ENCODE measurements at places on chromosomes 6 and 20. TPM values are rescaled to one million over a fixed set of nuclear protein-coding genes. Genes with fewer than 3 reads are reported as not detected.

Gene HSPA1A
- 274 TPM for total RNA-seq

Gene PBOV1
- total RNA-seq = not detected

Gene SLC17A9
- total RNA-seq = 22.2 TPM

Gene IYD
- 25.3 TPM for total RNA-seq

Gene CYP21A2
- 0.94 TPM for total RNA-seq

Gene NELFE
- total RNA-seq = 44.9 TPM

Gene SMLR1
- not detected for total RNA-seq

Gene KHDRBS2
- 0.82 TPM for total RNA-seq

Gene ERVFRD-1
- total RNA-seq = 0.19 TPM

Gene DPPA5
- not detected for total RNA-seq

DNA sequence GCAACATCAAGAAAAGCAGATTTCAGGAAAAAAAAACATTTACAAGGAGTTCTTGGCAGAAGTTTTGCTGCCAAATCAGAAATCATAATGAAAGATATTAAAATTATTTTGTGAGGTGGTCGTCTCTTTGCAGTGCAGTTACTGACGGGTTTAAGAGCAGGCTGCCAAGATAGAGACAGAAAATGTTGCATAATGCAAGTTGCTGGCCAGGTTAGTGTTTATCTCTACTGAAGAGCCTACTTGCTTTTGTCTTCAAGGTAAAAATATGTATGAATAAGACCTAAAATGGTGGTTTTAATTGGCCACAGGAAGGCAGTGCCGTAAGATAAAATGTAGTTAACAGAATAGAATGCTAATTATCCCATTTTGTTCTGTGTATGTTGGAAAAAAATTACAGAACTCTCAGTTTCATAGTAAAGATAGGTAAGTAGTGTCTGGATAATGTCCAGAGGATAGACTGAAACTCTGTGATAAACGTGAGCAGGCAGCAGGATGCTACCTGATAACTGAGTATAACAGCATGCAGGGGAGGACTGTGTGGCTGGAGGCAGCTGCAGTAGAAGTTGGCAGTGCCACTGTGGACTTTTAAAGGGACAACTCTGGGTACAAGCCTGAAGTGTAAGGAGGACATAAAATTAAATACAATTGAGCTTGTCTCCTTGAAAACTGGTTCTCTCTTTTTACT lies 13.9 kb downstream of the FOXO3 start:
- no peak for DNase-seq

- no peak for DNase-seq
These were observed 19.7 kb upstream of the NTSR1 start for GRCh38 chr20:62688855-62689460.

GRCh38 chr6:30719356-30719755 lies 796 bp upstream of the TUBB start:
- DNase-seq = peak; percentile 22

DNA sequence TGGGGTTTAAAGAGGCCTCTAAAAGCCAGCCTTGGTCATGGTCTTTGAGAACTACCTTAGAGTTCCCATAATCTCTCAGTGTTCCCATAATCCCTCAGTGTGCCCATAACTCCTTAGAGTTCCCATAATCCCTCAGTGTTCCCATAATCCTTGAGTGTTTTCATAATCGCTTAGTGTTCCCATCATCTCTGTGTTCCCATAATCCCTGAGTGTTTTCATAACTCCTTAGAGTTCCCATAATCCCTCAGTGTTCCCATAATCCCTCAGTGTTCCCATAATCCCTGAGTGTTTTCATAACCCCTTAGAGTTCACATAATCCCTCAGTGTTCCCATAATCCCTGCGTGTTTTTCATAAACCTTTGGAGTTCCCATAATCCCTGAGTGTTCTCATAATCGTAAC lies 199.2 kb downstream of the QKI start:
- no peak for DNase-seq

GRCh38 chr6:10278746-10279145 lies 136.1 kb downstream of the TFAP2A start:
- DNase-seq = no peak

DNA sequence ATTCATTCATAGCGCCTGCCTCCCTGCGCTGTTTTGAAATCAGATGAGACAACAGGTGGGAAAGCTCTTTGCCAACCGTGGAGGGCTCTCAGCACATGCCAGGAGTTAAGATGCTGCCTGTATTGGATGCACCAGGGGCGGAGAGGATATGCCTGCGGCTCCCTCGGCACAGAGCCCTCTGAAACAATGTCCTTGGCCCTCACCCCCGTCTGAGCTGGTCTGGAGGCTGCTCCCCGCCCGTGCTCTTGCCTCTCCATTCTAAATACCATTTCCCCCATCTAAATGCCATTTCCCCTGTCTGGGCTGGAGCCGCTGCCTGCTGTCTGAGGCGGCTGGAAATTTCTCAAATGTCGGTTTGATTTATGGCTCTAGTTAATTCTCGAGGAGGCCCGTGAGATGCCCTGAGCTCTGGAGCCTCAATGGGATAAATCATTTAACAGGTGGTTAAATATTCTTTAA lies 50.8 kb upstream of the MLN start:
- DNase-seq = no peak

DNA sequence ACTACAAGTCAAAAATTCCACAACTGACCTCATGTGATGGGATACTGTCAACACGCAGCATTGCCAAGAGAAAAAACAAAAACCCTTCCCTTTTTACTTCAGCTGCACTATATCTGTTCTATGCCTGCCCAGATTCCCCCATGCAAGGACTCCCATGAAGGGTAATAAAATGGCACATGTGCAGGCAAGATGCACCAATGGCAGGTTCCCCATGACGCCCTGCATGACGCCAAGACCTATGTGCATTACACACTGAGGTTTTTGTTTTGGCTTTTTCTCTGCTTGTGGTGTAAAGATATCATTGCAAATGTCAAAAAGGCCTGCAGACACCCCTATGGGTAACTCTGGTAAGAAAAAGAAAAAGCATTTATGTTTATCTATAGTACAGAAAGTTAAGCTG lies 403.4 kb downstream of the HDGFL1 start:
- DNase-seq = no peak

DNA sequence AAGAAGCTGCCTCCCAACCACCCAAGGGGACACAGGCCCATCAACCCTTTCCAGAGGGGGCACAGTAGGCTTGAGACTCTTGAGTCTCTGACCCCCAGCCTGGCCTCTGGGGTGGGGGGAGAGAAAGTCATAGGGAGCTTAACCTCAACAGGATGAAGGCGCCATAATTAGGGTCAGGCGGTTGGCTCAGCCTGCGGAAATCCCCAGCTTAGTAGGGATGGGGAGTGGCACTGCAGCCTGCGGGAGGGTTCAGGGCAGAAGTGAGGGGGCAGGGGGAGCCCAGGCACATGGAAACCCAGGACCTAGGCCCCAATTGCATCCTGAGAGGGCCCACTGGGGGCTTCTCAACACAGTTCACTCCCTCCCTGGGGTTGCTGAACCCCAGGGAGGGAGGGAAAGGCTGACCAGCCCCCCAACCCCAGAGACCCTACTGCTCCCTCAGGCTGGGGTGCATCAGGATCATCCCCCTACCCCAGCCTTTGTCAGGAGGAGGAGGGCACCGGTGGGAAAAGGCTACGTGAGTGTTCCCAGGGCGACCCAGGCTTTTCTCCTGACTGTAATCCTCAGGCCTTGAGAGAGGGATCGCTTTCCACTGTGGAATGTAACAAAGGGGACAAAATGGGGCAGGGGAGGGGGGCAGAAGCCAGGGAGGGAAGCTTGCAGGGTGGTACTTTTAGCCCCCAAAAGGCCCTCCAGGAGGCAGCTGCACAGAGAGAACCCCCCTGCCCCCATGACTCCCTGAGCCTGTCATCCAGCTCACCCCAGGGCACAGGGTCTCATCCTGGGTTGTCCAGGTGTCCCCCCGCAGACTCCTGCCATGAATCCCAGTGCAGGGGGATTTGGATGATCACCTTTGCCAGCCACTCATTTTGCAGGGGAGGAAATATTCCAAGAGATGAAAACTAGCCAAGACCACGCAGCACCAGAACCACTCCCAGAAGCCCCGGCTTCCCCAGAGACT lies 46.4 kb downstream of the MRPL14 start:
- no peak for DNase-seq

GRCh38 chr6:158847786-158848185 lies 28.6 kb upstream of the EZR start:
- no peak for DNase-seq

GRCh38 chr6:131883016-131883415 lies 68.2 kb downstream of the CCN2 start:
- DNase-seq = no peak

- DNase-seq = no peak
These were observed 593 bp upstream of the GSTA3 start for GRCh38 chr6:52910091-52910490.

DNA sequence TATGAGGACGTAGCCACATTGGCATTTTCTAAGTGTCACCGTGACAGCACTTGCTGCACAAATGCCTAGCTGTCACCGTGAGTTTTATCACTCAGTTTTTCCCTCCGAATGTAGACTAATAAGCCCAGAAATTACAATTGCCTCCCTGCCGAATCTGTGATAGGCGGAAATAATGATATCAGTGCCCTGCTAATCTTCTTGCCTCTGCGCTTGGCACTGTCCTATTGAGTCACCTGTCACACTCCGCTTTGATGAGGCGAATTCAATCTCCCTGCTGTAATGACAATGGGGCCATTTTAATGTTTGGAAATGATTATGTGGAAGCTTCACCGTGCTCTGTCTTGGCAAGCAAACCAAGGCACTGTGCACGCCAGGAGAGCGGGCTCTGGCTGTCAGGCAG lies 112.8 kb downstream of the LINC00237 start:
- DNase-seq = no peak

DNA sequence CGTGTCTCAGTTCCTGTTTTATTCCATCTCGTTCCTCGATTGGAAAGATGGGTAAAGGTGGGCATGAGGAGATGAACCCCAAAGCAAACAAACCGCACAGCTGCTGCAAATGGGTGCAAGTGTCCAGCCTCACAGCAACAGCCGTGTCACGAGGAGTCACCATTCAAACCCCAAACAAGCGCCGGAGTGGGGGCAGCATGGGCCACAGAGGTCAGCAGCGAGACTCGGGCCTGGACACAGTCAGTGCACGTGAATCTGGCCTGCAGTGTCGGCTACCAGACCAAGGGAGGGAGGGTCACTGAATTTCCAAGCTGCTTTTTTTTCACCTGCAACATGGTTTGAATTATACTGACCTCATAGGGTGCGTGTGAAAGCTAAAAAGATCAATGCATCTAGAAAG lies 63.5 kb downstream of the EZR start:
- DNase-seq = no peak

GRCh38 chr6:26273673-26274588 lies 91.1 kb upstream of the BTN3A2 start:
- no peak for DNase-seq

GRCh38 chr6:52361945-52362442 lies at the start of gene PAQR8:
Gene PAQR8 (plus strand): TSS chr6:52362151. CDS start chr6:52403214, 41,063 bp downstream.
- peak; percentile 81 for DNase-seq

GRCh38 chr6:167125410-167125809 lies 2.5 kb downstream of the CCR6 start:
- DNase-seq = no peak

DNA sequence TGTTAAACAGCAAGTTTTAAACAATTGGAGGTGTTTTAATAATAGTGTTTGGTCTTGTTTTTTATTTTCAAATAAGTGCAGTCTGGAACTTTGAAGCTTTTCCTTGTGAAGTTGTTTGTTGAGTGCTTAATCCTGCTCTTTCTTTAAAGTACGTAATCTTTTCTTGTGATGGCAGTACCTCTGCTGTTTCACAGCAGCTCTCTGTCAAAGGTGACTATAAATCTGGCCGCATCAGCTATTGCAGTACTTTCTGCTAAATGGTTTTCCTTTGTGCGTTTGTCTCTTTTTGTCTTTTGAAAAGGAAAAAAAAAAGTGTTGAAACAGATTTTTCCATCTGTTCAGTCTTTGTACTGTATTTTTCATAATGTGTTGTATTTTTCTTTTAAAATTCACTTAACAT lies 12.7 kb downstream of the STXBP5 start:
- no peak for DNase-seq

- no peak for DNase-seq
These were observed 24.4 kb downstream of the HCRTR2 start for GRCh38 chr6:55198715-55199114.

GRCh38 chr6:31083742-31084354 lies 28.5 kb downstream of the C6orf15 start:
- peak; percentile 65 for DNase-seq

GRCh38 chr6:141946502-141946901 lies 186.2 kb upstream of the GJE1 start:
- DNase-seq = no peak

DNA sequence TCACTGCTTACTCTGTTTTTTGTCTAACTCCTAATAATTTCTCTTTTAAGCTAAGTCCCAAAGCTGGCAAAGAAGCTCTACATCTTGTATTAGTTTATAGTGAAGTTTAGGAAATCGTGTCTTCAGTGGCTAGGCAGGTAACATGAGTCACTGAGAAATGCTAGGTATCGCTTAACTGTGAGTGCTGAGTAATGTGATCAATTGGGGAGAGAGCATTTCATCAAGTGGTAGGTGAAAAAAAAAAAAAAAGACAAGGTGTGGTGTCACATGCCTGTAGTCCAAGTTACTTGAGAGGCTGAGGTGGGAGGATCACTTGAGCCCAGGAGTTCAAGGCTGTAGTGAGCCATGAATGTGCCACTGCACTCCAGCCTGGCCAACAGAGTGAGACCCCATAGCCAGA lies 125.3 kb downstream of the FAM83B start:
- DNase-seq = no peak

DNA sequence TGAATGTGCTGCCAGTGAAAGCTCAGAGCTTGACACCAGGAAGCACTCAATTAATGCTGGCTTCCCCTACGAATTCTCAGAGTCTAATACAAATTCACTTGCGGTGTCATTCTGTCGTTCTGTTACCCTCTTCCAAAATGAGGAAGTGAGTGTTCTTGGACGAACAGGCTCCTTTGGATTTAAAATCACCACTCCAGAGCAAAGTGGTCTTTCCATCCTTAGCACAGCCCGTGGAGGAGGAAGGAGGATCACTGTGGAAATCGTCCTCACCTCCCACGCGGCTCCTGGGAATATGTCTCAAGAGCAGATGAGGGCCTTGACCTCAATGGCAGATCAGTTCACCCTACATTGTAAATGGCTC lies 41.7 kb downstream of the RIOK1 start:
- no peak for DNase-seq

- DNase-seq = no peak
These were observed 94.6 kb upstream of the SUPT3H start for GRCh38 chr6:45472382-45472781.

- DNase-seq = no peak
These were observed 394.9 kb upstream of the RGS17 start for GRCh38 chr6:153525998-153526397.

DNA sequence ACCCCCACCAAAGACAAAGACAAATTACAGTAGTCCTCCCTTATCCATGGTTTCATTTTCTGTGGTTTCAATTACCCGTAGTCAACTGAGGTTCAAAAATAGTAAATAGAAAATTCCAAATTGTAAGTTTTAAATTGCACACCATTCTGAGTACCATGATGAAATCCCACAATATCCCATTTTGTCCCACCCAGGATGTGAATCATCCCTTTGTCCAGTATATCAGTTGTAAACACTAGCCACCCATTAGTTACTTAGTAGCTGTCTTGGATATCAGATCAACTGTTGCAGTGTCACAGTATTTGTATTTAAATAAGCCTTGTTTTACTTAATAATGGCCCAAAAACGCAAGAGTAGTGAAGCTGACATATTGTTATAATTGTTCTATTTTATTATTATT lies 364.0 kb upstream of the ARID1B start:
- DNase-seq = no peak

Measured in mucosa of descending colon (tissue), 3 donors.